ENCODE measurements at places on chromosomes 3 and 15. TPM values are rescaled to one million over a fixed set of nuclear protein-coding genes. Genes with fewer than 3 reads are reported as not detected.

DNA sequence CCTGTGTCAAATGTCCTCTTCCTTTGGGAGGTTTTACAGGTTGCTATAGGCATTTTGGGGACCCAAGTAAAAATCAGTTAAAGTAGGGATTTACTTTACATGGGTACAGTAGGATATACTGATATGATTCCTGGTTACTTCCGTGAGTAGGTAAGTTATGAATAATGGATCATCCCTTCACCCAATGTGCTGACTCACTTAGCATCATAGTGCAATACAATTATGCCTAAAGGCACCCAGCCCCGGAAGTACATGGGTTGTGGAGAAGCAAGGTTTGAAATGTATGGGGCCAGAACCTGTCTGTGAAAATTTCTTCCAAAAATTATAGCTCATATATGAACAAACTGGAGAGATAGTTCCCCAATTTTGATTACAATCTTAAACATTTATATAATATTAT, 64.0 kb downstream of the GLB1 start:
- DNase-seq: peak; percentile 95

DNA sequence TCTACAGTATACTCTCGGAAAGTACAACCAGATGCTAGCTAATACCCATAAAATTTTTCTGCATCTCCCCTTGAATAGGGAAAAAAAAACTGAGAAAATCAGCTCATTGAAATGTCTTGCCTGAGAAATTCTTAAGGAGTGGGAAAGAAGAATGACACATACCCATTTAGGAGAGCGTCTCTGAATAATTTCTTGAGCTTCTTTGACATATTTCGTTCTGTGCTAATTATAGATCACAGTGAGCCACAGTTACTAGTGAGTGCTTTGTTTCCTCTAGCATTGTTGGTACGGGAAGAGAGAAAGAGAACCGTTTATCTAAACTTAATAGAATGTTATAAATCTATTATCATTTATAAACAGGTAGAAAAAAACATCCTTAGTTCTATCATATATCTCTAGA, 588.4 kb downstream of the UNC13C start:
- no peak for DNase-seq

DNA sequence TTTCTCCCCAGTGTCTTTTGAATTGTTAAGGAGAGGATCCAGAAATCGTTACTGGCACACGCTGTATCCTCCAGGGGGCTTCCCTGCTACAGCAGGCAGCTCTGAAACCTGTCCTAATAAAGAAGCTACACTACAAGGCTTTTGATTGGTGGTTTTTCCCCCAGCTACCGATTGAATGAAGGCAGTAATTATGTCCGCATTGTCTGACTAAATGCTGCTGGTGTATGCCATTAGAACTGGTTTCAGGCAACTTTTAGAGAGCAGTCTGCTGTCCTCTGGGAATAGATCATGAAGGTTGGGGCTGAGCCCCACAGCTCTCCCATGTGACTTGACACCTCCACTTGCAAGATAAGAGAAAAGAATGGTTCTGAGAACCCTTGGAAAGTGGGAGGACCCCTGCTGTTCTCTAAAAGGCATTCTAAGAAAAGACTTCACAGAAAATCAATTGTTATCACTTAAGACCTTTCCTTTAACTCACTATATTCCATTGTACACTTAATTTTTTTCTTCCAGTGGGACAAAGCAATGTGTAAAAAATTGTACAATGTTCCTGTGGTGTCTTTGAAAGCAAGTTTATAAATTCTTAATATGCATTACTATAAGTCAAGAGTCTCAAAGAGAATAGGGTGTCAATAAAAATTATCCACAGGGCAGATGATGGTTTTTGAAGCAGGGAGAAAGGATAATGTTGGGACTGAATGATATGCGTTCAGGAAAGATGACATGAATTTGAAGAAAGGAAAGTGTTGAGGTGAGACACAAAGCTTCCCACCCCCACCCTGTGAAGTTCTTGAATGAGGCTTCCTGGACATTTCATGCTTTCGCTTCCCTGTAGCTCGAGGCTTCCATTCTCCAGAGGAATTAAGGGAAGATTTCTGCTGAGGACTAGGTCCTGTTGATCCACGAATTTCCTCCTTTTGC, 53.0 kb upstream of the DAZL start:
- no peak for DNase-seq

DNA sequence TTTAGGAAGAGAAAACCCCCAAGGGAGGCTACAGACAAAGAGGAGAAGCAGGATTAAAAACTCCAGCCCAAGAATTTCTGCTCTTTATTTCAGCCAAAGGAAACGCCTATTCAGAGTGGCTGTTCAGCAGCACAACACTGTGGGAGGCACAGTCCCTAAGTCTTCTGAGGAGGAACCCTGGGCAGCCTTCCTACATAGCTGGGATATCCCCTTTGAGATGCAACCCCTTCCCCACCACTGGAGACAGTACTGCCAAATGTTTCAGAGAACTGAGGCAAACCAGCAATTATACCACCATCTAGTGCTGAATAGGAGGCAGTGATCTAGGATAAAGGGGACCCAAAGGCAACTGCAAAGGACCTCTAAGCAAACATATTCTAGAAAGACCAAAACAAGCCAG, 168.1 kb downstream of the VPS13C start:
- DNase-seq: no peak

GRCh38 chr3:159674583-159674982, 314.1 kb upstream of the IL12A start:
- no peak for DNase-seq

GRCh38 chr15:78641102-78641748, at the start of gene CHRNB4:
Gene CHRNB4, minus strand, starts transcription at chr15:78641210. Its CDS starts 77 bp downstream, at chr15:78641133.
- no peak for DNase-seq

FAM81A gene
- 2.5 TPM for total RNA-seq

CFAP91 gene
- total RNA-seq: 0.17 TPM
